ENCODE measurements at places on chromosomes 6 and 20. TPM values are rescaled to one million over a fixed set of nuclear protein-coding genes. Genes with fewer than 3 reads are reported as not detected.

GRCh38 chr6:69427882-69428281 is 368.9 kb downstream of the LMBRD1 start:
- no peak for DNase-seq

DNA sequence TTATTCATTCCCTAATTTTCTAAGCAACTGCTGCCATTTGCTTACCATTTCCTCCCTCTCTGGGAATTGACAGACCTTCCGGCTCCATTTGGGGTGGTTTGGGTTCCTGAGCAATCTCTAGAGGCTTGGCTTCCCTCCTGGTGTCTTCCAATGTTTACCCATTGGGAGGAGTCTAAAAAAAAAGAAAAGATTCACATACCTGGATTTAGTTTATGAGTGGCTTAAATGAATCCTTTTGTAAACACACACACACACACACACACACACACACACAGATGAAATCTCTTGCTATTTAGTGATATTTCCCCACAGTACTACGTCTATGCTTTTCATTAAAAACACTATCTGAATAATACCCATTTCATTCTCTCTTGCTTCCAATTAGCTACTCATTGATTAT is 48.3 kb upstream of the TRAF3IP2 start:
- no peak for DNase-seq

OR2J3 gene
- total RNA-seq = not detected

GRCh38 chr20:49245921-49246740 is 26.9 kb downstream of the DDX27 start:
- peak; percentile 30 for DNase-seq

DNA sequence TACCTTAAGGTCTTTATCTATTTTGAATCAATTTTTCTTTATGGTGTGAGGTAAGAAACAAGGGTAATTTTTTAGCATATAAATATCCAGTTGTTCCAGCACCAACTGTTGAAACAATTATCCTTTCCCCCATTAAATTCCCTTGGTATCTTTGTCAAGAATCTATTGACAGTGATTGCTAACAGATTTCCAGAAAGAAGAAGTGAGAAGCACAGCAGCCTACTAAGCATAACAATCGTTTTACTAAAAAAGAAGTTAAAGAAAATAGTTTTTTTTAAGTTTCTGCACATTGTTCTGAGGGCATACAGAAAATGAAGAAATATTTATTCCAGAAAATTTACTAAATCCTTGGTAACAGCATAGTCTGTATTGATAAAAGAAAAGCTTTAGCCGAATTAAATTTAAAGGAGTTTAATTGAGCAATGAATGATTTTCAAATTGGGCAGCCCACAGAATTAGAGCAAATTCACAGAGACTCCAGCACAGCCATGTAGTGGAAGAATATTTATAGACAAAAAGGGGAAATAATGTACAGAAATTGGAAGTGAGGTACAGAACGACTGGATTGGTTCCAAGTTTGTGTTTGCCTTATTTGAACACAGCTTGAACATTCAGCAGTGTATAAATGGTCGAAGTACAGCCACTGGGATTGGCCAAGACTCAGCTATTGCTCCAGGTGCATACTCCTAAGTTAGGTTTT is 97.9 kb upstream of the UST start:
- no peak for DNase-seq

UNC5CL gene
- 0.07 TPM for total RNA-seq

DDX27 gene
- total RNA-seq = 27.0 TPM

GRCh38 chr20:6122111-6122872 is 538 bp downstream of the FERMT1 start:
- no peak for DNase-seq

- DNase-seq = no peak
These were observed 168.4 kb downstream of the GJA10 start for GRCh38 chr6:90062667-90063066.

POPDC3 gene
- total RNA-seq = 2.4 TPM

DNA sequence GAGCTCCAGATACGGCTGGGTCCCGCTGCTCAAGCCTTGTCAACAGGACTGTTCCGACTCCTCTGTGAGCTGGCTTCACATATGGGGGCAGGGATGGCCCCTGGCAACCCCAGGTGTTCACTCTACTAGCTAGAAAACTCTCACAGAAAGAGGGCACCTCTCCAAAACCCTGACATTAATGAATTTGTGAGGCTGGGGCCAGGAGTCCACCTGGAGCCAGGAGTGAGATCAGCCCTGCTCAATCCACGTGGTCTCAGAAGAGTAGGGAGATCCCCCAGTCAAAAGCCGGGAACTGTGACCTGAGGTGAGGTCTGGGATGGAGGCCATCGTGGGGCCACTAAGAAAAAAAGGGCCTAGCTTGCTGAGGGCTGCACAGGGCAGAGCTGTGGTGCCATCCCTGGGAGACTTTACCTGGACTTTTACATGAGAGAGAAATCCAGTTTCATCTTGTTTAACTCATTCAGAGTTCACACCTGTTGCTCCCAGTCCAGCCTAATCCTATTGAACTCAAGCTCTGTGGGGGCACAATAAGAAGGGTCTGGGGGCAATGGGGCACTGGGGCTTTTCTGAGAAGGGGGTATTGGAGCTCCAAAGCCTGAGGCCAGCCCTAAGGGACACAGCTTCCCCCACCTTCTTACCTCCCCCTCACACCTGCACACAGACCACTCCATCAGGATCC is 144.3 kb upstream of the MLN start:
- DNase-seq = no peak

AKIRIN2 gene
- 20.3 TPM for total RNA-seq

DNA sequence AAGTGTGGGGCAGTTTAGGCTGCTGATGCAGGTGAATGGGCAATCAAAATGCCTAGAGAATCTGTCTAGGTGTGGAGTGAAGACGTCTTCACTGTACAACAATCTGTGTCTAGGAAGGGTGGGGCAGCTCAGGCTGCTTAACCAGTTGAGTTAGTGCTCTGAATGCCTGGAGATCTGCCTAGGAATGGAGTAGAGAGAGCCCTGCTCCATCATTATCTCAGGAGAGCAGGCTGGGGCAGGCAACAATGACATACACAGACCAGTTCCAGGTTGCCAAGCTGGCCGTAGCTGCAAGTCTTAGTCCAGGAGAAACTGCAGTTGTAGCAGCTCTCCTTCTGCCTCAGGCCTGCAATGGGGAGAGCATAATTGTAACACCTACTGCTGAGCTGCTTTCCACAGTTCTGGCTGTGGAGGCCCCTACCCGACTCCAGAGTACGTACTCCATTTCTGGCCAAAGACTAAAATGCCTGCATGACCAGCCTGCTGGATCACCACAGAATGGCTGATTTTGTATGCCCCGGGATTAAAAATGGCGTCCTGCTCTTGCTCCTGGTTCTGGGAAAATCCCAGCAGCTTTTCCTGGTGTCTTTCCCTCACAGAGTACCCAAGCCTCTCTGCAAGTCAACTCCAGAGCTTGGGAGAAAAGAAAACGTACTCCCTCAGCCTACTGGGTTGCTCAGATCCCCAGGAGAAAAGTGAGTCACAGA is 545.4 kb downstream of the ADGRB3 start:
- DNase-seq = no peak

GRCh38 chr6:160508599-160508998 is 155.5 kb downstream of the LPA start:
- no peak for DNase-seq

DNA sequence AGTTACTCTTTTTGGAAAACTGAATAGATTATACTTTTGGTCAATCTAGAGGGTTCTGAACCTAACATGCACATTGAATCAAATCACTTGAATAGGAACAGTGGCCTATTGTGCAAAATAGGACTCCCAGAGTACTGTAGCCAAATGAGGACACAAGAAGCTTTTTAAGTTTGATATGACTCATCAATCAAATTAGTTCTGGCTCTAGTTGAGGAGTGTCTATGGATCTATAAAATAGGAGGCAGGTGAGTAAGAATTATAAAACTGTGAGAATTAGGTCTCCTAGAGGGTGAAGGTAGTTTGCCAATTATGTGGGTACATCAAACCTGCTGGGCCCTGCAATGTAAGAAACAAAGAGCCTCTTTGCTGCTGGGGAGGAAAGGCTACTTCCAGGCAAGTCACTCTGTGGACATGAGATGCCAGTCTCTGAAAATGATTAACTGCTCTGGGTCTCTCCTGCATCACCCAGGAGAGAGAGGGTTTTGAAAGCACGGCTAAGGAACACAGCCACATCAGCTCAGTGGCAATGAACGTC is 112.3 kb downstream of the RCAN2 start:
- no peak for DNase-seq

Measured in pulmonary artery endothelial cell (primary cell).